ENCODE measurements at places on chromosomes 3 and 15.

DNA sequence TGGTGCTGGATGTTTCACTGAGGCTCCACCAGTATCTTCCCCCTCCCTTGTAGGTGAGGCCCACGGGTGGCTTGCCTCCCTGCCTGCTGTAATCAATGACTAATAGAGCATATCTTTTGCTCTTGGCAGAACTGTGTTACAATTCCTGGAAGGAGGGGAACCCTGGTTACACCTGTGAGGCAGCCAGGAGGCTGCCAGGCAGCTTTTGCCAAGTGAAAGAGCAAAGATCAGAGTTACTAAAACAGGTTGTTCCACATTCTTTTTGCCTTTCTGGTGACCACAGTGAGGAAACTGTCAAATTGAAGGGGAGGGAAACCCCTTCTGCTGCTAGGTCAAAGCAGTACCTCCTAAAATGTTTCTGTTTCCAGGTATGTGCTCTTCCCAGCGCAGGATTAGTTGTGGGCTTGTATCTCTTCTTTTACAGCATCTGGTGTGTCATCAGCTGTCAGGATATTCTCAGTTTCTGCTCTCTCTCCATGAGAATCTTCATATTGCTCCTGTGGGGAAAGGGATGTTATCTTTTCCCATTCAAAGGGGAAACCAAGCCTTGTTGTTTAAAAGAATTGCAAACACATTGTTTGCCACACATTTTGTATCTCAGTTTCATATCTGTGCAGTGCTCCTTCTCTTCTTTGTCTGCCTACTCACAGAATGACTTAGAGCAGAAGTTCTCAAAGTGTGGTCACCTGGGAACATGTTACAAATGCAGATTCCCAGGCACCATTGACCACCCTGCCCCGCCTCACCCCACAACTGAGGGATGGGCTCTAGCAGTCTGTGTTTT is 137.4 kb upstream of the UMPS start:
- H3K27ac ChIP-seq, result peak overlapping the region; percentile 65
- no peaks in the 10 kb centered on the region for H3K4me1 ChIP-seq
- no peak for DNase-seq
- H3K27me3 ChIP-seq, result no peaks in the 10 kb centered on the region
- H3K36me3 ChIP-seq, result no peaks in the 10 kb centered on the region
- no peak overlapping the region for H3K4me3 ChIP-seq

- H3K36me3 ChIP-seq, result no peaks in the 10 kb centered on the region
- no peaks in the 10 kb centered on the region for H3K4me1 ChIP-seq
- H3K27ac ChIP-seq, result no peak overlapping the region
- no peaks in the 10 kb centered on the region for H3K27me3 ChIP-seq
Observed at GRCh38 chr15:57896114-57896513, 169.4 kb downstream of the ALDH1A2 start.

- H3K27ac ChIP-seq, result no peak overlapping the region
- DNase-seq, result no peak
- no peaks in the 10 kb centered on the region for H3K36me3 ChIP-seq
- no peak overlapping the region for H3K4me3 ChIP-seq
- H3K27me3 ChIP-seq, result no peaks in the 10 kb centered on the region
- H3K4me1 ChIP-seq, result no peaks in the 10 kb centered on the region
Observed at GRCh38 chr3:116863822-116864589, 154.4 kb downstream of the TUSC7 start.

DNA sequence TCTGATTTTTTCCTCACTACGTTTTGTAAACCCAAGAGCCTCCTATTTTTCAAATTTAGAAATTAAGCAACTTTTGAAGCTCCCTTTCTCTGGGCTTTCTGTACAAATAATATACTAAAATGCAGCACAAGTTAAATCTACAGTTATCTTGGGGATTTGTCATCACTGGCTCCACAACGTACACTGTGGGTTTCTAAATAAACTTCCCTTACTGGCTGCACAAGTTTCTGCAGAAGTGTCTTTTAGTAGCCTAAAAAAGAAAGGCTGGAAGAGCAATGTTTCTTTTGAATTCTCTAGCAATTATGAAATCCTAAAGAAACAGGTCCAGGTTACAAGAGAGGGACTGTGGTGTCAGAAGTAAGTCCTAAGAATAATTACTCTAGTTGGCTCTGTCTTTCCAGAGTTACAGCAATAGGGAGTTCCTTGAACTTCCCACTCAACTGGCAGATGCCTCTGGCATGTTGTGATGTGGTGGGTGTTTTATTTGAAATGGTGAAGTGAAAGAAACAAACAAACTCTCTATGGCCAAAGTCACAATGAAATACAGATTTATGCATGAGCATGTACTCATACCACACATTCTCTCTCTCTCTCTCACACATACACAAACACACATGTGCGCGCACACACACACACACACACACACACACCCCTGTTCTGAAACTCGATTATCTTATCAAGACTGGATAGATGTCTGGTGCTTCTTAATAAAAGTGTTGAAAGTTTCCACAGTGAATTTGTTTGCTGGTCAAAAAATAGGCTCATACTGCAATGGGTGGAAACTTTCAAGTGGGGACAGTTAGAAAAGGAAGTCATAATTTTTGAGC is 198.2 kb downstream of the SSR3 start:
- no peak overlapping the region for H3K4me3 ChIP-seq
- DNase-seq, result no peak
- H3K4me1 ChIP-seq, result no peaks in the 10 kb centered on the region
- no peak overlapping the region for H3K27ac ChIP-seq
- H3K27me3 ChIP-seq, result no peaks in the 10 kb centered on the region
- H3K36me3 ChIP-seq, result no peaks in the 10 kb centered on the region

DNA sequence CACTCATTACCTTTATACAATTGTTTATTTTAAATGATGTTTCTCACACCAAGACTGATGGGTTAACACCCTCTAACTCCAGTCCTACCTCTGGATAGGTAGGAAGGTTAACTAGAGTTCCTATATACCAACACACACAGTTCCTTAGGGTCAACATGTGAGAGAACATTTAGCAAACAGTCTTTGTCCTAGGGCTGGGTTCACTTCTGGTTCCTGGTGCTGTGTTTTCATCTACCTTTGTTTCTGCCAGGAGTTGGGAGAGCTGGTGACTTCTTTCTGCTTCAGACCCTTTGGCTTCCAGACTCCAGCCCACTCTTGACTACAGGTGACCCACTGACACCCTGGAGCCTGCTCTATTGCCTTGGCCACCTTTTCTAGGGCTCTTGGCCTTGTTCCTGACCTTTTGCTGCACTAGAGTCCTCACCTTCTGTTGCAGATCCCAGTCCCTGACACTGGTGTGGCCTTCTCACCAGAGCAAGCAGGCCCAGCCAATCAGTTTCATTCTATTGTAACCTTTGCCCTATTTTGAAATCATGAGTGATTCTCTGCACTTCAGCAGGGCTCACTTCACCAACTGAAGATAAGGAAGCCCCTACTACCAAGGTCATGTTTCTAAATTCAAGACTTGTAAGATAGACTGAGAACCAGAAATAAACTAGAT is 50.0 kb upstream of the SECISBP2L start:
- H3K27ac ChIP-seq, result no peak overlapping the region
- H3K27me3 ChIP-seq, result no peaks in the 10 kb centered on the region
- DNase-seq, result no peak
- no peaks in the 10 kb centered on the region for H3K4me1 ChIP-seq
- no peaks in the 10 kb centered on the region for H3K36me3 ChIP-seq

DNA sequence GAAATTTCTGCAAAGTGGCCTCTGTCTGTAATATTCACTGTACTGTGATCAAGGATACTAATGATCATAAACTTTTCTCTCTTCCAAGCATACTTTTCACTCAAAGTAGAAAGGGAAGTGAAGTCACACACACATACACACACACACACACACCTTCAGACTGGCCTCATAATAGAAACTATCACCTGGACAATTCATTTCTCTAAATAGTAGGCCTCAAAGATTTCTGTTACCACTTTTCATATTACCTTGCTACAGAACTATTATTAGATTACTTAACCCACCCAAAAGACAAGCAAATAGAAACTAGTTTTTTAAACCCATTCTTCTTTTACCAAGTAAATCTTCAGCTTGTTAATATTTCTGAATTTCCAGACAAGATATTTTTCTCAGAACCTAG is 12.2 kb downstream of the CPB1 start:
- no peaks in the 10 kb centered on the region for H3K4me1 ChIP-seq
- no peak overlapping the region for H3K4me3 ChIP-seq
- H3K36me3 ChIP-seq, result no peaks in the 10 kb centered on the region
- no peak for DNase-seq
- no peak overlapping the region for H3K27ac ChIP-seq
- no peaks in the 10 kb centered on the region for H3K27me3 ChIP-seq

GRCh38 chr3:12024959-12025570 is 20.9 kb downstream of the SYN2 start:
- no peak for DNase-seq
- no peak overlapping the region for H3K4me3 ChIP-seq
- H3K27ac ChIP-seq, result no peak overlapping the region

- no peaks in the 10 kb centered on the region for H3K36me3 ChIP-seq
- no peaks in the 10 kb centered on the region for H3K4me1 ChIP-seq
- H3K4me3 ChIP-seq, result no peak overlapping the region
Observed at GRCh38 chr3:120841264-120841663, 66.7 kb upstream of the STXBP5L start.

DNA sequence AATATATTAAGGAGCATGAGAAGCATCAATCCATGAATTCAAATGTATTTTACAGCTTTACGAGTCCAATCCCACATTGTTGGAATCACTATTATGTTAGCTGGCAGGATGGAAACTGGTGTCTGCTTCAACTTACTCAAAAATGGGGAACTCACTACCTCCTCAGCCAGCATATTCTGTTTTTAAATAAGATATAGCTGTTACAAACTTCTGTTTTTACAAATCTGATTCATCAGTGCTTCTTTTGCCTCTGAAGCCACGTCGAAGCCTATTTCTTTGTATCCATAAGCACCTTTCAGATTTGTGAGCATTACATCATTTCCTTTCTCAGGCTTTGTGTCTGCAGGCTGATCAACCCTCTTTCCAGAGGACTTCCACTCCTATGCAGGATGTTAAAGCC is 105.9 kb downstream of the TPRG1 start:
- no peaks in the 10 kb centered on the region for H3K27me3 ChIP-seq
- H3K4me3 ChIP-seq, result no peak overlapping the region
- H3K4me1 ChIP-seq, result no peaks in the 10 kb centered on the region
- no peak for DNase-seq
- H3K27ac ChIP-seq, result no peak overlapping the region

GRCh38 chr15:74906067-74906449 is 593 bp downstream of the FAM219B start:
- H3K27me3 ChIP-seq, result no peaks in the 10 kb centered on the region
- H3K4me3 ChIP-seq, result peak overlapping the region; percentile 95
- peaks cover 6% of the 10 kb centered on the region for H3K4me1 ChIP-seq
- H3K36me3 ChIP-seq, result peaks cover 43% of the 10 kb centered on the region

DNA sequence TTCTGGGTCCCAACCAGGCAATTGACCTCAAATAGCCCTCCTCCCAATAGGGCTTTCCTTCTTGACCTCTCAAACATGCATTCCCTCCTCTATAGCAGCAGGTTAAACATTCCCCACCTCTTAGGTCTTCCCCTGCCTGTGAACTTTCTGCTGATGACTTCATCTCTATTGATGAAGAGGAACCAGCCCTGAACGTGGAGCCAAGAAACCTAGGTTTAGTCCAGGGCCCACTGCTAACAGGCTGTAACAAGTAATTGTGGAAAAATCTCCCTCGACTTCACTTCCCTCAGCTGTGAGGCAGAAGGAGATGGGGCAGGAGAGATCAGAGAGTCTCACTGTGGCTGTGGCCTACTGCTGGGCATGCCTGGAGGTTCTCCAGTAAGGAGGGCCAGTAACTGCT is 24.7 kb downstream of the ILDR1 start:
- H3K27ac ChIP-seq, result no peak overlapping the region
- DNase-seq, result no peak
- no peaks in the 10 kb centered on the region for H3K27me3 ChIP-seq
- H3K36me3 ChIP-seq, result no peaks in the 10 kb centered on the region
- no peaks in the 10 kb centered on the region for H3K4me1 ChIP-seq

GRCh38 chr3:111801693-111802092 is 57.4 kb upstream of the PHLDB2 start:
- no peaks in the 10 kb centered on the region for H3K27me3 ChIP-seq
- no peak overlapping the region for H3K27ac ChIP-seq
- H3K4me1 ChIP-seq, result no peaks in the 10 kb centered on the region
- H3K36me3 ChIP-seq, result no peaks in the 10 kb centered on the region

GRCh38 chr3:3744826-3745225 is 54.4 kb upstream of the LRRN1 start:
- no peak overlapping the region for H3K4me3 ChIP-seq
- no peak overlapping the region for H3K27ac ChIP-seq
- no peaks in the 10 kb centered on the region for H3K27me3 ChIP-seq
- no peaks in the 10 kb centered on the region for H3K4me1 ChIP-seq
- no peaks in the 10 kb centered on the region for H3K36me3 ChIP-seq
- no peak for DNase-seq

DNA sequence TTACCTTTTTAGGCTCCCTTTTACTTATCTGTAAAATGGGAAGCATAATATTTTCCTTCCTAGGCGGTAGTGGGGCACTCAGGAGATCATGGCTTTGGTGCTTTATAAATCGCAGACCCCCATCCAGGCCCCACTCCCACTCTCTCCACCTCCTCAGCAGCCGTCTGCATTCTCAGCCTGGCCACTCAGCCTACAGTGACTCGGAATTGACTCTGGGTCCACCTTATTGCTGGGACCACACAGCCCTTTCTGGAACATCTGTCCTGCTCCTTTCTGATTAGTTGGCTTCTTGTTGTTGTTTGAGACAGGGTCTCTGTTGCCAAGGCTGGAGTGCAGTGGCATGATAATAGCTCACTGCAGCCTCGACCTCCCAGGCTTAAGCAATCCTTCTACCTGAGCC is 76.5 kb downstream of the RPLP1 start:
- no peaks in the 10 kb centered on the region for H3K4me1 ChIP-seq
- no peak overlapping the region for H3K27ac ChIP-seq
- no peak overlapping the region for H3K4me3 ChIP-seq

All from Peyer's patch (tissue), 4 donors.